Pancreas (tissue), 10 donors: ENCODE measurements at places on chromosomes 2 and 18.

DNA sequence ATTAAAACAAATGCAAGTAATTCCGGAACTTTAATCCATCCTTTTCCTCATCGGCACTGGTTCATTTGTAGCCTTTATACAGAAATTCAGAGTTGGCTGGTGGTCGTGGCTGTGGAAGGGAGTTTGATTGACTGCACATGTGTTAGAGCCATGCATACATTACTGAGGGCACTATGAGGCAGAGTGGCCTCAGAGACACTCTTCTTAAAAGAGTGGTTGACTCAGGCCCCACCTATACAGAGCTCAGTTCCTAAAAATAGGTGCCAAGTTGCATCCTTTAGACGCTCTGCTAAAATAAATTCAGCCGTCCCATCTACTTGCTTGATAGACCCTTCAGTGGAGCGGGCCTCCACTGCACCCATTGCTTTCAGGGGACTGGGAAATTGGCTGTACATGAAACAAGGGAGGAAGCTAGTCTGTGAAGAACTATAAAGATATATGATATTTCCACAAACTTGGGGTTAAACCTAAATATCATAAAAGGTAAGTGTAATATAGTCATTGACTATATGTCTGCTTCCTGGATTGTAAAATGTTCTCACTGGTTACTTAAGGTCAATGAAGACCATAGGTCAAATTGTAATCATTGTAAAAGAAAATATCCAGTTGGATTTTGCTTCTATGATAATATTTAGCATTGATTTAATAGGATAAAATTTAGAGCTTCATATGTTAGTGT lies 298.9 kb downstream of the XIRP2 start:
- H3K4me1 ChIP-seq: peaks cover 20% of the 10 kb centered on the region
- H3K4me3 ChIP-seq: no peak overlapping the region
- H3K27ac ChIP-seq: no peak overlapping the region
- no peak for DNase-seq

- H3K36me3 ChIP-seq: no peaks in the 10 kb centered on the region
- H3K27ac ChIP-seq: no peak overlapping the region
- H3K27me3 ChIP-seq: no peaks in the 10 kb centered on the region
- H3K4me1 ChIP-seq: no peaks in the 10 kb centered on the region
These were observed 187.8 kb upstream of the TNP1 start for GRCh38 chr2:217047631-217048030.

GRCh38 chr2:172340394-172340793 lies 87.0 kb upstream of the ITGA6 start:
- H3K27ac ChIP-seq: peak overlapping the region; percentile 88
- no peak for DNase-seq
- H3K4me3 ChIP-seq: no peak overlapping the region
- H3K27me3 ChIP-seq: no peaks in the 10 kb centered on the region

DNA sequence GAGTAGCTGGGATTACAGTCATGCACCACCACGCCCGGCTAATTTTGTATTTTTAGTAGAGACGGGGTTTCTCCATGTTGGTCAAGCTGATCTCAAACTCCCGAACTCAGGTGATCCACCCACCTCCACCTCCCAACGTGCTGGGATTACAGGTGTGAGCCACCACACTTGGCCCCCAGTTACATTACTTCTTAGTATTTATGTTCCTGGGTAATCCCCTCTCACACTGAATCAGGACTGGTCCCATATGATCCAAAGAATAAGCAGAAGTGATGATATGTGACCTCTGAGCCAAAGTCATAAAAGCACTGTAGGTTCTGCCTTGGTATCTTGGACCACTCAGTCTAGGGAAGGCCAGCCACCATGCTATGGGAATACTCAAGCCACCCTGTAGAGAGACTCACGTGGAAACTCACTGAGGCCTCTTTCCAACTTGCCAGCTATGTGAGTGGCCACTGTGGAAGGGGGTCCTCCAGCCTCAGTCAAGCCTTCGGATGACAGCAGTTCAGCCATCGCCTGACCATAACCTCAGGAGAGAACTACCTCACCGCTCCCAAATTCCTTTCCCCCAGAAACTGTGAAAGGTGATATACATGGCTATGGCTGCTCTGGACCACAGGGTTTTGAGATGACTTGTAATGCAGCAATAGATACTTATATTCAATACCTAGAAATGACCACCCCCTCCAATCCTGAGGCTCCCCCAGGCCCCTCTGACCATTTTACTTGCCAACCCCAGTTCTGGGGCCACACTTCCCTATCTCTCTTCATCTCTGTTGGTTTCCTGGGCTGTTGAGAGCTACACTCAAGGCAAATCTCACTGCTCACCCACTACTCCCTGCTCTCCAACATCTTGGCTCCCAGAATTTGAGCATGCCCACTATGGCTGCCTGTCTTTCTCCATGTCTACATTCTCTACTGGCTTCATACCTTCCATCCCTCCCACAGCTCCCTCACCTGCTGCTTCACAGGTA lies 80.5 kb downstream of the DDX1 start:
- no peaks in the 10 kb centered on the region for H3K27me3 ChIP-seq
- DNase-seq: no peak
- no peaks in the 10 kb centered on the region for H3K36me3 ChIP-seq
- H3K4me3 ChIP-seq: no peak overlapping the region

DNA sequence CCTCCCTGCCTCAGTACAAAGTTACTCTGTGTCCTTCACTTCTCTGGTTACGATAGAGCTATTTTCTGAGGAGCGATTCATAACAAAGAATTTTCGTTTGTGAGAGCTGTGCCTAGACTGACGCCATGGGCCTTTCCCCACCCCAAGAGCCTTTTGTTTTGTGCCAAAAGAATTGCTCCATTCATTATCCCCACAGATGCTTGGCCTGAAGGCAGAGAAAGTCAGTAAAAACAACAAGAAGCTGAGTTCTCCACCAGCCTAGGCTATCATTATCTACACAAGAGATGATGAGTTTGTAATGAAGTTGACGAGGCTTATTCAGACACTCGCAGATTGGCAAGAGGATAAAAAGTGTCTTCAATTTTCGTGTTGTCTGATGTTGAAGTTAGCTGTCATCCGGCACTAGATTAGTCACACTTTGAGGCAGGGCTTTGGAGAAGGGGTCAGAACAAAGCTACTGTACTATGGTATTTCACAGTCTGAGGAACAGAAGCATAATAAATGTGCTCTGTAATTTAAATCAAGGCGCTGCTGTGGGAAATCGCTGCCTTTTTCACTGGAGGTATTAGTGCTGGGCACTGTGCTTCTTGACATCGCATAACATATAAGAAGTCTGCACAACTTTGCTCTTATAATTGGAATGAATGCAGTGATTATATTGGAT lies 278.4 kb upstream of the FIGN start:
- H3K27ac ChIP-seq: no peak overlapping the region
- no peaks in the 10 kb centered on the region for H3K4me1 ChIP-seq
- H3K36me3 ChIP-seq: no peaks in the 10 kb centered on the region
- no peak for DNase-seq
- H3K27me3 ChIP-seq: no peaks in the 10 kb centered on the region

- no peaks in the 10 kb centered on the region for H3K27me3 ChIP-seq
- H3K27ac ChIP-seq: no peak overlapping the region
- no peak overlapping the region for H3K4me3 ChIP-seq
- H3K4me1 ChIP-seq: peaks cover 31% of the 10 kb centered on the region
- no peak for DNase-seq
- peaks cover 61% of the 10 kb centered on the region for H3K36me3 ChIP-seq
These were observed 13.7 kb downstream of the ANKRD23 start for GRCh38 chr2:96830044-96830562.
